ENCODE measurements at places on chromosomes 12 and 14. TPM values are rescaled to one million over a fixed set of nuclear protein-coding genes. Genes with fewer than 3 reads are reported as not detected.

DNA sequence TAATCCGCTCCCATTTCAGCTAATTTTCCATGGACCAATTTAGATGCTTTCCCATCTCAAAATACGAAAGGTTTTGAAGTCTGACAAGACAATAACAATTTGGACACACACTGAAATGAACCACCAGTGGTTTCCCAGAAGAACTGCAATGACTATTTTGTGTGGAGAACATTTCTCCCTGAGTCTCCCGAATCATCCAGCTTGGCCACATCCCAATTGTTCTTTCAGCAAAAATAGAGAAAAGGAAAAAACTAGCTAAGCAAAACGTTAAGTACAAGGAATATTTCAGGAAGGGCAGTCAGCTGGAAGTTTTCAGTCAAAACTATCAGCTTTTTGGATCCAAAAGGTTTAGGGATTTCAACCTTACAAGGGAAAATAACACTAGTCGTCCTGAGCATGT lies 390.6 kb downstream of the KCNH5 start:
- H3K4me1 ChIP-seq, result peaks cover 9% of the 10 kb centered on the region
- DNase-seq, result no peak
- no peaks in the 10 kb centered on the region for H3K27me3 ChIP-seq
- no peaks in the 10 kb centered on the region for H3K36me3 ChIP-seq
- no peak overlapping the region for H3K27ac ChIP-seq

- H3K27ac ChIP-seq, result no peak overlapping the region
- no peaks in the 10 kb centered on the region for H3K27me3 ChIP-seq
- no peak for DNase-seq
- H3K4me3 ChIP-seq, result no peak overlapping the region
- no peaks in the 10 kb centered on the region for H3K36me3 ChIP-seq
- H3K4me1 ChIP-seq, result peaks cover 9% of the 10 kb centered on the region
Observed at GRCh38 chr12:28253161-28253641, 62.9 kb downstream of the CCDC91 start.

DNA sequence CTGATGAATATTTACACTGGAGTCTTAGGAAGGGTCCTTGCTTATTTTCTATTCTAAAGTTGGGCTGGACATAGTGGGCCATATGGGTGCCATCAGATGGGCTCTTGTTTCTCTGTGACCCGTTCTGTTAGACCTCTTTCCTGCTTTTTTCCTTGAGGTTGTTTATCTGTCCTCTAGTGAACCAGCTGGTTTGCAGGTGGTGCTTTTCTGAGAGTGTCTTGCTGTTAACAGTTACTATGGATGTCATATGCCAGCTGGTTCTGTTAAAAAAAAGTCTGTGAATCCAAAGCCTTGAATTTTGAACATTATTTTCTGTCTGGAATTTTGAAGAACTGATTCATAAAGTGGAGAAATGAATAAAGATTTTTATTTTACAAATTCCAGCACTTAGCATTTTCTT lies 29.2 kb downstream of the ZC3H14 start:
- no peak for DNase-seq
- H3K36me3 ChIP-seq, result peaks cover 29% of the 10 kb centered on the region
- H3K27me3 ChIP-seq, result no peaks in the 10 kb centered on the region
- no peaks in the 10 kb centered on the region for H3K4me1 ChIP-seq

DNA sequence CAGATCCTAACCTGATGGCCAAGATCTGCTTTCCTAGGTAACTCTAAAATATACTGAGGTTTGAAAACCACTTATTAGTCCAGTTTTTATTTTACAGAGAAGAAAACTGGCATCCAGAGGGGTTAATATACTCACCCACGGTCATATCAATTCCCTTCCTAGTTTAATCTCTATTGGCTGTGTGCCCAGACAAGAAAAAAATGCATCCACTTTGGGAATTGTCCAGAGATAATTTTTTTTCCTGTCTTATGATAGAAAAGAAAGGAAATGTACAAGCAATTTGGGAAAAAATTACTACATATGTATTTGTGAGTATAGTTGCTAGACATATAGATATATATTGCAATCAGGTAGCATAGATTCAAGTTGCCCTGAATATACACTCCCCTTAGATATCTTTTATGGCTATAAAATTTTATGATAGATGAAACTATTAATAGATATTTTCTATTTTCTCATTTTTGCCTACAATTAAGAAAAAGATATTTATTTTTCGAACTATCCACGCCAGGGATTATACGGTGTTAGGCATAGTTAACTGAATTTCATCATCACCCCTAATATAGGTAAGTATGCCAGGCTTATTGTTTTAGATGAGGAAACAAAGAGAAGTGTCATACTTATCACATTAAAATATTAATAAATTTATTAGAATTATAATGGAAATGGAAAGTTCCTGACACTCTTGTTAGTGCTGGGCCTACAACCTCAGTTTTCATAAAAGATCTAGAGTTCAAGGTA lies 100.5 kb upstream of the SLC38A2 start:
- peak overlapping the region; percentile 98 for H3K27ac ChIP-seq
- H3K27me3 ChIP-seq, result no peaks in the 10 kb centered on the region
- DNase-seq, result no peak
- no peak overlapping the region for H3K4me3 ChIP-seq

GRCh38 chr14:35375558-35376025 lies 29.0 kb downstream of the NFKBIA start:
- no peak overlapping the region for H3K27ac ChIP-seq
- H3K4me1 ChIP-seq, result no peaks in the 10 kb centered on the region
- H3K27me3 ChIP-seq, result no peaks in the 10 kb centered on the region
- no peak overlapping the region for H3K4me3 ChIP-seq

DNA sequence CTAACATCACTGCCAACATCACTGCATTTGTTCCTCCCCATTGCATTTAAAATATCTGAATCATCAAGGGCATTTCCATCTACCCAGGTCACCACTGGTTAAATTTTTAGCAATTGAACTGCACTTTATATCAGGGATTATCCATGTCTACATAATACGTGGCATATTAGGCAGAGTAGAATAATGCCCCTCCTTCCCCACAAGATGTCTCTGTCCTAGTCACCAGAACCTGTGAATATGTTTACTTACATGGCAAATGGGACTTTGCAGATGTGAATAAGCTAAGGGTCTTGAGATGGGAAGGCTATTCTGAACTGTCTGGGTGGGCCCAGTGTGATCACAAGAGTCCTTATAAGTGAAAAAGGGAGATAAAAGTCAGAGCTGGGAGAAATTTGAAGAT lies 181.7 kb upstream of the ARID2 start:
- H3K4me3 ChIP-seq, result no peak overlapping the region
- no peaks in the 10 kb centered on the region for H3K36me3 ChIP-seq
- no peak overlapping the region for H3K27ac ChIP-seq
- peaks cover 2% of the 10 kb centered on the region for H3K27me3 ChIP-seq

- peaks cover 5% of the 10 kb centered on the region for H3K36me3 ChIP-seq
- no peak overlapping the region for H3K4me3 ChIP-seq
- no peak overlapping the region for H3K27ac ChIP-seq
- no peak for DNase-seq
- H3K27me3 ChIP-seq, result no peaks in the 10 kb centered on the region
Observed at GRCh38 chr14:62778852-62779251, 266.4 kb downstream of the KCNH5 start.

- no peaks in the 10 kb centered on the region for H3K36me3 ChIP-seq
- H3K4me3 ChIP-seq, result no peak overlapping the region
- H3K27ac ChIP-seq, result peak overlapping the region; percentile 90
- peaks cover 7% of the 10 kb centered on the region for H3K27me3 ChIP-seq
- DNase-seq, result no peak
- peaks cover 38% of the 10 kb centered on the region for H3K4me1 ChIP-seq
Observed at GRCh38 chr14:61564618-61565091, 130.7 kb upstream of the HIF1A start.

DNA sequence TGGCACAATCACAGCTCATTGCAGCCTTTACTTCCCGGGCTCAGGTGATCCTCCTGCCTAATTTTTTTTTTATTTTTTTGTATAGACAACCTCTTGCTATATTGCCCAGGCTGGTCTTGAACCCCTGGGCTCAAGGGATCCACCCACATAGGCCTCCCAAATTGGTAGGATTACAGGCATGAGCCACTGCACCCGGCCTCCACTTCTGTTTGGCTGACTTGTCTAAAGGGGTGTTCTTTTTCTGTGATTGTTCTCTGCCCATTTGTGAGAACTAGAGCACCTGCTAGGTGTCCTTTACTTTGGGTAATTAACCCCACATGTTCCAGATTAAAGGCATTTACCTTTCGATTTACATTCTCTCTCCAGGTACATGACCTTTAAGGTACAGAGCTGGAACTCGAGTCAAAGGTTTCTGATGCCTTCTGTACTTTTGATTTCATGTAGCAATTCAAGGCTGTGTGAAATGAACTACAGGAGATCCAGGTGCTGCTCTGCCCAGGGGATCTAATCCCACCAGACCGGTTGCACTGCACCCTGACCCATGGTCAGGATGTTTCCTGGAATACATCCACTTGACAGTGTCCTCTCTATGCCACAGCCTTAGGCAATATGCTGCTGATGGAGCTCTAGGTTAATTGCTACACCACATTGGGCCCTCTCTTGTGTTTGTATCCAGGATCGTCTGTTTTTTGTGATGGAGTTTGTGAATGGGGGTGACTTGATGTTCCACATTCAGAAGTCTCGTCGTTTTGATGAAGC lies 163.6 kb downstream of the PRKCH start:
- DNase-seq, result no peak
- H3K4me3 ChIP-seq, result no peak overlapping the region
- H3K27me3 ChIP-seq, result peaks cover 3% of the 10 kb centered on the region
- H3K36me3 ChIP-seq, result no peaks in the 10 kb centered on the region
- H3K4me1 ChIP-seq, result peaks cover 25% of the 10 kb centered on the region
- peak overlapping the region; percentile 10 for H3K27ac ChIP-seq

DNA sequence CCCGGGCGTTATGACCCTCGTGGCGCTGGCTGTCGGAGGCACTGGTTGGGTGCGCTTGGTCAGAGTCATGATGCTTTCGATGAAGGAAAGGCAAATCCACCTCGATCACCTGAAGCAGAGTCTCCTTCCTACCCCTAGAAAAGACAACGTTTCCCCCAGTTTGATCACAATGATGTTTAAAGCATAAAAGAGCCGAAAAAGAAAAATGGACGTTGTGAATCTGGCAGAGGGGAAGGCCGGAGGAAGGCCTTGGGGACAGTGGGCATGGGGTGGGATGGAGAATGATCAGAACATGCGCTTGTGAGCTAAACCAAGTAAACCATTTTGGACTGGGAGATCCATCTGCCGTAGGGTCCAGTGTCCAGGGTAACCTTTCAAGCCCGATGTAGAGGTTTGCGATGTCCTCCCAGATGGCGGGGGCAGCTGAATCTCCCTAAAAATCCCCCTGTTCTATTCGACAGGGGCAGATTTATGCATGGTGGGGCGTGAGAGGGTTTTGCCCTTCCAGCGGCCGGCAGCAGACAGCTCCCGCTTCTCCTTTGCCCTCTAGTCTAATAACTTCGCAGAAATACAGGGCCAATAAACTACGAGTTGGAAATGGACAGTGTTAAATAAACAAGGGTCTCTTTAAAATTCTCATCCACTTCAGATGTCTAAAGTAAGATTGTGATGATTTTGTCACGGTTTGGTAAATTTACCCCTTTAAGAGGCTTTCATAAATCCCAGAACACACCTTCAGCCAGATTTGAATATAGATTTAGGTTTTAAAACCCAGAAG lies 2.3 kb upstream of the OTX2 start:
- H3K27ac ChIP-seq, result peak overlapping the region; percentile 73
- H3K4me1 ChIP-seq, result peaks cover 13% of the 10 kb centered on the region
- no peak for DNase-seq

GRCh38 chr12:97177481-97177880 lies 270.4 kb downstream of the NEDD1 start:
- no peak for DNase-seq
- no peak overlapping the region for H3K4me3 ChIP-seq
- H3K36me3 ChIP-seq, result no peaks in the 10 kb centered on the region
- H3K27ac ChIP-seq, result no peak overlapping the region

DNA sequence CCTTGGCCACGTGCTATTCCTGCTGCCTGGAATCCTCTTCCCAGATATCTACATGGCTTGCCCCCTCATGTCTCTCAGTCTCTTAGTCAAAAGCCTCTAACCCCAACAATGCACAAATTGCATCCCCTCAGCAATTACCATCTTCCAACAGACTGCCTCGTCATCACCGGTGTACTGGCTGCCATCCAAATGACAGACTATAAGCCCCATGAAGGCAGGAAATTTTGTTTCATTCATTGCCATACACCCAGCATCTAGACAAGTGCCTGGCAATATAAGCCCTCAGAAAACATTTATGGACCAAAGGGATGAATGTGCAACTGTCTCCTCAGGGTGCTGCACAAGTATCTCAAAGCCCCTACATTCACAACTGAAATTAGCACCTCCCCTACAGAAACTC lies 5.8 kb downstream of the GLT8D2 start:
- H3K4me1 ChIP-seq, result peaks cover under 1% of the 10 kb centered on the region
- DNase-seq, result no peak
- no peaks in the 10 kb centered on the region for H3K36me3 ChIP-seq

DNA sequence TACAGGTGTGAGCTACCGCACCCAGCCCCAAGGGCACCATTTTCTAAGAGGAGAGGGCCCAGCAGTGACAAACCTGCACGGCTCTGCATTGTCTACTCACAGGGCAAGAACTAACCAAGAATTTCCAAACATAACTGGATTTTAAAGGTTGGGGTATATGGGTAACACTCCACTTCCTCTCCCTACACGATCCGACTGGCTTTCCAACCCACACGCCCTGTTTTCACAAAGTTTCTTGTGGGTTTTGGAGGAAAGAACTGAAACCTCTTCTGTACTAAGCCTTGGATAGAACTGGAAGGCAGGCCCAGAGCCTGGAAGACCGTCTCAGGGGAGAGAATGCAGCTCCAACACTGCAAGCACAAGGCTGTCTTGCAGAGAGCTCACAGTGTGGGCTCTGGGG lies 24.9 kb downstream of the SNRNP35 start:
- H3K4me3 ChIP-seq, result no peak overlapping the region
- no peak overlapping the region for H3K27ac ChIP-seq
- H3K36me3 ChIP-seq, result peaks cover 6% of the 10 kb centered on the region
- H3K27me3 ChIP-seq, result no peaks in the 10 kb centered on the region
- no peak for DNase-seq

DNA sequence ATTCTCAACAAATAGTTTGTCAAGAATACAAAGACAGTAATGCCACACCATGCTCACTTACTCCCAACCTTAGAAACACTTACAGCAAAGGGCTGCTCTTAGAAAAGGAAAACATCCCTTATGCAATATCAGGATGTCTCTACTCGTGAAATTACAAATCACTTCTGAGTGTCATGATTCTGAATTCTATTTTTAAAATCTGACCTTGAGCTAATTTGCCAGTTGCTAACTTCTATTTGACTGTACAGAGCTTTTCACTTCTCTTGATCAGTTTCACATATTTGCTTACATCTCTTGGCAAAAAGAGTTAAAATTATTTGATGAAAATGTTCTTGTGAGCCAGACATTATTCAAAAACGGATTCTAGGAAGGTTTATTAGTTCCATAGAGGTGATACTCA lies 136.7 kb upstream of the SLC35F4 start:
- no peak for DNase-seq
- no peaks in the 10 kb centered on the region for H3K27me3 ChIP-seq
- H3K4me3 ChIP-seq, result no peak overlapping the region
- H3K4me1 ChIP-seq, result peaks cover 4% of the 10 kb centered on the region
- no peak overlapping the region for H3K27ac ChIP-seq

Gene AKAP5
- 1.1 TPM for total RNA-seq

Gene ITGA7
- total RNA-seq, result 23.6 TPM

Gene KIF26A
- total RNA-seq, result 7.0 TPM

Gene KRT83
- not detected for total RNA-seq

Gene KRT72
- total RNA-seq, result not detected

Gene SLC39A5
- total RNA-seq, result 65.2 TPM

Gene SLC7A8
- 28.3 TPM for total RNA-seq

Measured in progenitor cell of endocrine pancreas (in vitro differentiated cells).